Smooth muscle cell of the brain vasculature (primary cell): ENCODE measurements at places on chromosomes 4 and X.

DNA sequence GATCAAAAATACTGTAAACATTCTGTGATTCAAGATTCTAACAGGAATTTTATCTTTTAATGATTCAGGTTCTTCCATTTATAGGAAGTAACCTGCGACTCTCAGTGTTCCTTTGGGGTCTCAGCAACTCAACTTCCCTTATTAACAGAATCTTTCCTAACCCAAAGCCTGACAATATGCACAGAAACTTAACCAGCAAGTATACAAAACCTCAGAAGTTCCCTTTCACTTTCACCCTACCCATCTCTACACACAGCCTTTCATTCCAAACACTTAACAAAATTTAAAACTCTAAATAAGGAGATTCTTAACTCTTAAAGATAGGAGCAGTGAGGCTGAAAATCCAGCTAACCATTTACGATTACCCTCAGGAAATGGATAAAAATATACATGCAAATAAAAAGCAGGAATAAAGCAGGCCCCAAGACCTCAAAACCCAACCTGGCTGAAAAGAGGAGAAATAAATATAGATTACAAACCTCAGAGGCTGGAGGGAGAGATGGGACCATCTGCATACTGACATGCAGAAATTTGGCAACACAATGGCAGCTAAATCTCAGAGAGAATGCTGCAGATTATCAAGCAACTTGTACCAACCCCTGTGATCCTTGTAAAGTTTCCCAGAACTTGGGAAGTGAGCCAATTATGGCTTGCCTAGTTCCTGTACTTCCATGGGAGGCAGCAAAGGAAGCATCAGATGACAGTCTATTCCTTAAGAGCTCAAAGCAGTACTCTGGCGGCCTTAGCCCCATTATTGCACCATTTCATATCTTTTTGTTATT, 101.0 kb downstream of the ATP11C start:
- no peak for DNase-seq

- DNase-seq: no peak
Observed at GRCh38 chr4:61070269-61070668, 129.9 kb upstream of the ADGRL3 start.

GRCh38 chr4:63563288-63564014, 845.8 kb downstream of the TECRL start:
- DNase-seq: no peak

DNA sequence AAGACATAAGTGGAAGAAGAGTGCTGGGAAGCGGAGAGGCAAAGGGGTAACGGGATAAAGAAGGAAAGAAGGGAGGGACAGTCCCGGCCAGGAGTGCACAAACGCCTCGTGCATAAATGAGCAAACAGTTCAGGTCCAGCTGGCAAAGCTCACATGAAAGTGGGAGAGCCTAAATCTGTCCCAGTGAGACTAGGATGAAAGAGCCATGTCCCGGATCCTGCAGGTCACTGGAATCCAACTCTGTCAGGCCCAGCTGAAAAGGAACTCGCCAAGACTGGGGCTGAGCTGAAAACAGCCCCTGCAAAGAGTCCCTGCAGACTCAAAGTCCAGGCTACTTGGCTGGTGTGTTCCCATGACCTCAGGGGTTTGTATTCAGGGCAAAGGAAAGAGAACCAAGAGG, 38.0 kb upstream of the CRMP1 start:
- no peak for DNase-seq

DNA sequence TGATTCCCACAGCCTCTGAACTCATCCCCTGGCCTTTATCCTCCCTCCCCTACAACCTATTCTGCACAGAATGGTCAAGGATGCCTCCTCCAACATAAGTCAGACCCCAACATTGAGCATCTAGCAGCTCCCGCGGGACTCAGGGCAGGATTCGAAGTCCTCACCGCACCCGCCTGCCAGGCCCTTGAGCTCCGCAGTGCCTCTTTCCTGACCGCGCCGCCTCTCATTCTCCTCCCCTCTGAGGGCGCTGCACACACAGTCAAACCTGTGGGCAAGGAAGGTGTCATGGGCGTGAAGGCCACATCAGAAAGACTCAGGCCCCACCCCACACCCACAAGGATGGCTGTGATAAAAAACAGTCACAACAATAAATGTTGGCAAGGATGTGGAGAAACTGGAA, 84.1 kb downstream of the CPZ start:
- DNase-seq: no peak

DNA sequence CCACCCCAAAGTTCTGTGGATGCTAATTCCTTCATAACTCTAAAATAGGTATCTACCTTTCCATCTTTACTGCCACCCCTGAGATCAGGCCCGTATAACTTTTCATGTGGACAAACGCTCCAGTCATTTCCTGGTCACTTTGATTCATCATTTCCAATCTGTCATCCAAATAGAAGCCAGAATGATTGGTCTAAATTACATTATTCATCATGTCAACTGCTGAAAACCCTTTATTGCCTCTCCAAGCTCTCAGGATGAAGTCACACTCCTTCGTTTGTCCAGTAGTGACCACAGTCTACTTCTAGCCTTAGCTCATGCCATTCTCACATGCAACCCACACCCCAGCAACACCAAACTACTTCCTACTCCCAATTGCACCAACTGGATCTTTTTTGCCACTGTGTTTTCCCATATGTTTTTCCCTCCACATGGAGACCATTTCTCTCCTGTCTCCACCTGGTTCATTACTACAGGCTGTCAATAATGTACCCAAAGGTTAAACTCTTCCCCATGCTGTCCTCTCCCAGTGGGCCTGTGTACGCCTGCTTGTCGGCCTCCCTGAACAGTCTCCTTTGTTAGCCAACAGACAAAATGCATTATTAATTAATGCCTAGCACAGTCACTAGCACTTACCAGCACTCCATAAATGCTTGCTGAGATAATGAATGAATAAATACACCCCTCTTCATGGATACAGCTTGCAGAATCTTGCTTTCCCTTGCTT, 382.6 kb upstream of the NOCT start:
- DNase-seq: no peak

DNA sequence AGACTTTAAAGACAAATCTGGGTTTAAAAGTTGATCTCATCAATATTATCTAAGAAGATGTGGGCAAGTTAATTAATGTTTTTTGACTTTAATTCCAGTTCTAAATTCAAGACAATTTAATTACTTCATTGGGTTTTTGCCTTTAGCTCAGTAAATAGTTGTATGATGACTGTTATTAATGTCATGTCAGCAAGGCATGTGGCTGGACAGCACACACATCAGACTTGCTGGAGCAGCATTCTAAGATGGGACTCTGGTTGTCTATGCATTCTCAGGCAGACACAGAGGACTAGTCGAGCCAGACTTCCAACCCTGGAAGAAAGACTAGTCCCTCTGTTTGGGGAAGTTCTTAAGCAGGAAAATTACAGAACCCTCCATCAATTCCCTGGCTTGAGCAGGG, 180.7 kb upstream of the GK2 start:
- no peak for DNase-seq
